Dermis blood vessel endothelial cell (primary cell): ENCODE measurements at places on chromosomes 3 and 15.

DNA sequence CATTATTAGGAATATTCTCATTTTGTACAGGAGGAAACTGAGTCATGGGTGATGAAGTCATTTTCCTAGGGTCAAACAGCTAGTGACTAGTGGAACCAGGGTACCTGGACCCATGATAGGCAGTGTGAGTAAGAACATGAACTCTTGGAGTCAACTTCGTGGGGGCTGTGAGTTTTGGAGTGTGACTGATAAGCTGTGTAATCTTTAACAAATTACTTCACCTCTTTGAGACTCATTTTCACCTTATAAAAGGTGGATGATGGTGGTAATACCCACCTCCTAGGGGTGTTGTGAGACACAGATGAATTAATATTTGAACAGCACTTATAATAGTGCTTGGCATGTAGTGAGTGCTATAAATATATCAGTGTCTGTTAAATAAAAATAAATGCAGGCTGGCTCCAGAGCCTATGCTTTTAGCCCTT, 9.1 kb downstream of the SEMA6D start:
- DNase-seq: peak; percentile 34

DNA sequence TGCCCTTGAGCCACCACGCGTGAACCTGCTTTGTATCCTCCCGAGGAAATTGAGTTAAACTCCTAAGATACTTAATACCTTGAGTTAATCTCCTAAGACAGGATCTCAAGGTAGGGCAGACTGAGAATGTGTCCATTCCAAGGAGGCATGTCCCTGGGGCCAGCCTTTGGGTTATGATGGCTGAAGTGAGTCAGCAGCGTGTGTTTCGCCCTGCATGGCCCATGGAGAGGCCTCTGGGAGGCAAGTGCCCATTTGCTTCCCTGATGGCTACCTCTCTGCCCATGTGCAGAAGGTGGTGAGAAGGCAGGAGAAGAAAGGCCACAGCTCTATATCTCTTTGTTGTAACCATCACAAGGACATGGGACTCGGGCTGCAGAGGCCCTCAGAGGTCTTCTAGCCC, 36.7 kb upstream of the LIMD1 start:
- no peak for DNase-seq

GRCh38 chr15:70055601-70056051, 42.1 kb downstream of the TLE3 start:
- no peak for DNase-seq

GRCh38 chr15:40558952-40559742, 5.7 kb downstream of the CCDC32 start:
- no peak for DNase-seq
